T-helper 22 cell (primary cell): ENCODE measurements at places on chromosomes 13 and 19.
A peak's percentile ranks its signal among the peaks of the same experiment; 100 is the strongest.

GRCh38 chr19:58439576-58440554 is at the start of gene ZNF132:
TSS of gene ZNF132 (minus strand) at chr19:58440153. CDS start at chr19:58439821, 332 bp downstream.
- DNase-seq, result peak; percentile 95

- no peak for DNase-seq
Measured at GRCh38 chr13:108313382-108313781, 43.9 kb downstream of the TNFSF13B start.

DNA sequence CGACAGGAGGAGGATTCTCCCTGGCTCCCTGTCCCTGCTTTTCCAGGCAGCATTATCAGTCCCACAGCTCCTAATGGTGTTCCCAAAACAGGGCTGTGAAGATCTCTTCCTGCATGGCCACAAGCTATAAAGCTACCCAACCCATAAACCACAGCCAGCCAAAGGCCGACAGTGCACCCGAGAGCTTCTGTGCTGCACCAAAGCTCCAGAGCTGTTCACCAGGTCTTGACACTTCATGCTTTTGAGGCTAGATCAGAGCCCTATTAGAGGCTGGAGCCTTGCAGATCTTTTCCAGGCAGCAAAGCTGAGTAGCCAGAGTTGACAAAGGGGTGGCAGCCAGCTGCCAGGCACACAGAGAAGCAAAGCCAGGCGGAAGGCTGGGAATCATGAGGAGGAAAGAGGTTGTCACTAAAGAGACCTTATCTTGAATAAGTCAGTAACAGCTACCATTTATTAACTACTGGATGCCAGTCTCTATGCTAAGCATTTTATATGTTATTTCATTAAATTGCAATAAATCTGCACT is 180.4 kb downstream of the KATNAL1 start:
- DNase-seq, result no peak

- no peak for DNase-seq
Measured at GRCh38 chr19:3981736-3982681, 3.3 kb downstream of the EEF2 start.

GRCh38 chr19:4967738-4968461 is 1.0 kb upstream of the KDM4B start:
- DNase-seq, result no peak

GRCh38 chr19:51891193-51891747 is 3.5 kb upstream of the ZNF577 start:
- no peak for DNase-seq
